ENCODE measurements at places on chromosomes 1 and 21. TPM values are rescaled to one million over a fixed set of nuclear protein-coding genes. Genes with fewer than 3 reads are reported as not detected.

CACNA1E gene
- total RNA-seq: not detected

CROCC gene
- total RNA-seq: 4.4 TPM

MYBPH gene
- not detected for total RNA-seq

LINGO4 gene
- not detected for total RNA-seq
